Mammary microvascular endothelial cell (primary cell): ENCODE measurements at places on chromosomes 4 and X. TPM values are rescaled to one million over a fixed set of nuclear protein-coding genes. Genes with fewer than 3 reads are reported as not detected.

The RPA4 gene
- 0.49 and 0.60 TPM in 2 replicates for total RNA-seq

The TCEAL5 gene
- not detected in 2 replicates for total RNA-seq

The IL2RG gene
- 1.3 and 1.9 TPM in 2 replicates for total RNA-seq

The PCDH11X gene
- total RNA-seq = not detected in 2 replicates

The CXorf51B gene
- not detected in 2 replicates for total RNA-seq

The TEX13D gene
- total RNA-seq = not detected in 2 replicates

The GAGE12G gene
- total RNA-seq = not detected in 2 replicates

The H2BW2 gene
- not detected in 2 replicates for total RNA-seq

The HERC5 gene
- total RNA-seq = 5.0 and 6.2 TPM in 2 replicates

The ATP1B4 gene
- not detected in 2 replicates for total RNA-seq

The ARMCX4 gene
- total RNA-seq = 3.4 and 4.5 TPM in 2 replicates

The CCDC120 gene
- total RNA-seq = 0.69 and 1.1 TPM in 2 replicates

The BEX4 gene
- 13.7 TPM in 2 replicates for total RNA-seq

The CORIN gene
- 0.10 and 0.33 TPM in 2 replicates for total RNA-seq

The FGF5 gene
- total RNA-seq = 0.20 and 0.59 TPM in 2 replicates

The FRMD7 gene
- total RNA-seq = not detected in 2 replicates

The AGTR2 gene
- total RNA-seq = not detected in 2 replicates

The CLDN22 gene
- not detected in 2 replicates for total RNA-seq

The BTC gene
- under 0.01 and 0.34 TPM in 2 replicates for total RNA-seq

The MAB21L2 gene
- total RNA-seq = under 0.01 and 0.20 TPM in 2 replicates

The JADE3 gene
- total RNA-seq = 3.6 and 5.2 TPM in 2 replicates

The RTL9 gene
- not detected in 2 replicates for total RNA-seq

The UGT2B7 gene
- total RNA-seq = not detected in 2 replicates
